ENCODE measurements at places on chromosomes 3 and 15. TPM values are rescaled to one million over a fixed set of nuclear protein-coding genes. Genes with fewer than 3 reads are reported as not detected.

GRCh38 chr15:62067448-62068044 lies 769 bp downstream of the C2CD4A start:
- peak; percentile 45 for DNase-seq

DNA sequence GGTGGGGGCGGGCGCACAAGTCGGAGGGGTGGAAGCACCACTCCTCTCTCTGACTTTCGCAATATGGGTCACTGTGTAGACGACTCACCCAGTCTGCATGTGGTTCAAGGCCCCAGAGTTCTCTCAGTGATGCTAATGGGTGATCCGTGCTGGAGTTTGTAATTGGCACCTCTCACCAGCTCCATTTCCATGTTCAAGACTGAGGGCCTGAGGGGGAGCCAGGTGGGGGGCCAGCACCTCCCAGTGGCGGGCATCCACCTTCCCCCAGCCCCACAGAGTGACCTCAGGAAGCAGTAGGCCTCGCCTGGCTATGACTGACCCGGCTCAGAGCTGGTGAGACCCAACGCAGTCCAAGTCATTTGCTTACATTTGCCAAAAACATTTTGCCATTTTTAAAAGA lies 230.0 kb upstream of the ST8SIA2 start:
- no peak for DNase-seq

- DNase-seq, result no peak
Measured at GRCh38 chr3:7574435-7574834, 713.5 kb downstream of the GRM7 start.

The MCCC1 gene
- total RNA-seq, result 33.6 TPM

The TPRA1 gene
- 34.8 TPM for total RNA-seq

The CIDEC gene
- total RNA-seq, result not detected

DNA sequence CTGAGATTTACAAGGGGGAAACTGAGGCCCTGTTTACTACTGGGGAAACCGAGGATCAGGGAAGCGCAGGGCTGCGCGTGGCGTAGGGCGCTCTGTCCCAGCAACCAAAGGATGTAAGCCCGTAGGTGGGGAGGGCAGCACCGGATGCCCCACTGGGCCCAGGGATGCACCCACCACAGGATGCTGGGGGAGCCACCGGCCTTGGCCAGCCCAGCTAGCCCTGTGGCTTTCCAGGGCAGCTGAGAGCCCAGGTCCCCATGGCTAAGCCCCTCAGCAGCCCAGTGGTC lies 33.4 kb downstream of the RPN1 start:
- no peak for DNase-seq

GRCh38 chr3:23566499-23566898 lies 239.3 kb upstream of the UBE2E1 start:
- DNase-seq, result no peak

GRCh38 chr3:194107107-194107506 lies 28.8 kb upstream of the HES1 start:
- DNase-seq, result no peak

GRCh38 chr3:196406811-196407470 lies 25.3 kb downstream of the UBXN7 start:
- DNase-seq, result peak; percentile 5

The LRTM1 gene
- not detected for total RNA-seq

DNA sequence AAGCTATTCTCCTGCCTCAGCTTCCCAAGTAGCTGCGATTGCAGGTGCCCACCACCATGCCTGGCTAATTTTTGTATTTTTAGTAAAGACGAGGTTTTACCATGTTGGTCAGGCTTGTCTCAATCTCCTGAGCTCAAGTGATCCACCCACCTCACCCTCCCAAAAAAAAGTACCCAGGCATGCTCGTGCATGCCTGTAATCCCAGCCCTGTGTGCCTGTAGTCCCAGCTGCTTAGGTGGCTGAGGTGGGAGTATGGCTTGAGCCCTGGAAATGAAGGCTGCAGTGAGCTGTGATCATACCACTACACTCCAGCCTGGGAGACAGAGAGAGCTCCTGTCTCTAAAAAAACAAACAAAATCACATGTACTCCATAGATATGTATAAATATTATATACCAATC lies 176.5 kb downstream of the SOX2 start:
- no peak for DNase-seq

- no peak for DNase-seq
Measured at GRCh38 chr3:9678493-9678892, 25.1 kb upstream of the CPNE9 start.

DNA sequence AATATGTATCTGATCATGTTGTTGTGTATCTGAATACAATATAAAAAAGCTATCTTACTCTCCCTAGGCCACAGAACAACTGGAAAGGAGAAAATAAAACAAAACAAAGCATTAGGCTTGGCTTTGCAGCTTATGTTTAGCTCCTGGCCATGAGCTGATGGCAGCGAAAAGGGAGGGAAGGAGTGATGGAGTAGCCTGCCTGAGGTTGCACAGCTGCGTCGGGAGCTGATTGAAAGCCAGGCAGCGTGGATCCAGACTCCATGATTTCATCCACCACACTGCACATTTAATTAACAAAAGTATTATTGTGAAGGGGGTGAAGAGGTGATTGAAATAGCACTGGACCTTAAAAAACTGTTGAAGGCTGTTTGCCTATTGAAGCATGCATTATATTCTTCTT lies 212.2 kb downstream of the GABRG3 start:
- DNase-seq, result no peak

DNA sequence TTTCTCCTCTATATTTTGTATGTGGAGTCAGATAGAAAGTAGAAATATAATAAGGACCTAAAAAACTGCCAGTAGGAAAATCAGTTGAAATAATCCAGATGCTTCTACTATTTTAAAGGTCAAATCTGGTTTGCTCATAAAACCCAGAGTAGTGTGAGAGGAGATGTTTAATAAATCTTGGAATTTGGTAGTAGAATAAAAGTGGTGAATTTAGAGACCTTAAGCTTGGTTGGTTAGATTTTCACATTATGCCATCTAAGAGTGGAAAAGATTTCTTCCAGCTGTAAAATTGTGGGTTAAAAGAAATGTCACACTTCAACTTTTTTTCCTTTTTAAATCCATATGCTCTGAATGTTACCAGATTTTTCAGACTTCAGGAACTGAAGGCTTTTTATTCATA lies 266.4 kb upstream of the GOLIM4 start:
- DNase-seq, result no peak

- no peak for DNase-seq
Measured at GRCh38 chr15:101003081-101003480, 83.9 kb downstream of the LRRK1 start.

GRCh38 chr3:4804161-4805058 lies 174.8 kb upstream of the BHLHE40 start:
- DNase-seq, result no peak

DNA sequence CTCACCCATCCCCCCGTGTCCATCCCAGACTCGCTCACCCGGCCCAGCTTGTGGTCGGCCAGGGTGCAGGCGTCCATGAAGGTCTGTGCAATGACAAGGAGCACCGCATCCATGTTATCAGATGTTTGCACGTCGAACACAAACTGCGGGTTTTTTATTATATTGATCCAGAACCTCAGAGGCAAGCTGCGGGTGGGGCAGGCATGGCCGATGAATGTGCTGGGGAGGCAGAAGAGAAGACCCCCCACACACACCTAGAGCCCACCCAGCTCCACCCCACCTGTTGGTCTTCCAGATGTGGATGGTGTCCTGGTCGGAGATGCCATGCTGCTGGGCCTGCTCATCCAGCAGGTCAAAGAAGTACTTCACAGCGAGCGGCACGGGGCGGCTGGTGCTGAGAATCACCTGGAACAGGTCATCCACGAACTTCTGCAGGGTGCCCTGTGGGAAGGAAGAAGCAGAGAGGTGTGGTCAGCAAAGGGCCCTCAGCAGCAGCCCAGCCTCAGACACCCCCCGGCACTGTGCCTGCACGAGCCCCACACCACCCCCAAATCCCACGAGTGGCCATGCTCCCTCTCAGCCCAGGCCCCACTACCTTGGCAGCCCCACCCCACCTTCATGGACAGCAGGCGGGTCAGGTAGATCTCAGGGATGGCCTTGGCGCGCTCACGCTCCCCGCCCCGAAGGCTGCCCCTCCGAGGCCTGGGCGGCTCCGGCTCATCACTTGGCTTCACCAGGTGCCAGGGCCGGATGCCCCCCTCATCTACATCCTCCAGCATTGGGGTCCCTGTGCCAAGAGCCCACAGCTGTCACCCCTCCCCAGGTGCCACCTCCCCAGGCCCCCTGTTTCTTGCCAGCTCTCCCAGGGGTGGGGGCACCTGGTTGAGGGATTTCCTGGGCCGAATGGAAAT lies 20.3 kb downstream of the PLXNB1 start:
- DNase-seq, result no peak

The IL17RE gene
- 0.14 TPM for total RNA-seq

DNA sequence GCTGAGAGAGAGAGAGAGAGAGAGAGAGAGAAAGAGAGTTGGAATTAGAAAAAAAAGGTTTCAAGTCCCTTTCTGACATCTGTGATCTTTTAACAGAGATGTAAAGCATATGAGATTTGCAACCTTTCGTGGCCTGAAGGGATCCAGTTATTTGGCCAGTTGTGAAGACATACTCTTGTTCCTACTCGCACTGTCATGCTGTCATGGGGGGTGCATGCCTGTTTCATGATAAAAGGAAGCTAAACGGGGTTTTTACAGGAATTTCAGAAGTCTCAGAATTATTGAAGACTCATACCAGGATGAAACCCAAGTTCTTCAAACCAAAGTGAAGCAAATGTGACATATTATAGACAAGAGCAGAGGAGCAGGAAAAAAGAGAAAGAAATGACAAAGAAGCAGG lies 342.0 kb downstream of the RORA start:
- no peak for DNase-seq

- DNase-seq, result no peak
Measured at GRCh38 chr15:34161329-34161963, 48.5 kb downstream of the KATNBL1 start.

DNA sequence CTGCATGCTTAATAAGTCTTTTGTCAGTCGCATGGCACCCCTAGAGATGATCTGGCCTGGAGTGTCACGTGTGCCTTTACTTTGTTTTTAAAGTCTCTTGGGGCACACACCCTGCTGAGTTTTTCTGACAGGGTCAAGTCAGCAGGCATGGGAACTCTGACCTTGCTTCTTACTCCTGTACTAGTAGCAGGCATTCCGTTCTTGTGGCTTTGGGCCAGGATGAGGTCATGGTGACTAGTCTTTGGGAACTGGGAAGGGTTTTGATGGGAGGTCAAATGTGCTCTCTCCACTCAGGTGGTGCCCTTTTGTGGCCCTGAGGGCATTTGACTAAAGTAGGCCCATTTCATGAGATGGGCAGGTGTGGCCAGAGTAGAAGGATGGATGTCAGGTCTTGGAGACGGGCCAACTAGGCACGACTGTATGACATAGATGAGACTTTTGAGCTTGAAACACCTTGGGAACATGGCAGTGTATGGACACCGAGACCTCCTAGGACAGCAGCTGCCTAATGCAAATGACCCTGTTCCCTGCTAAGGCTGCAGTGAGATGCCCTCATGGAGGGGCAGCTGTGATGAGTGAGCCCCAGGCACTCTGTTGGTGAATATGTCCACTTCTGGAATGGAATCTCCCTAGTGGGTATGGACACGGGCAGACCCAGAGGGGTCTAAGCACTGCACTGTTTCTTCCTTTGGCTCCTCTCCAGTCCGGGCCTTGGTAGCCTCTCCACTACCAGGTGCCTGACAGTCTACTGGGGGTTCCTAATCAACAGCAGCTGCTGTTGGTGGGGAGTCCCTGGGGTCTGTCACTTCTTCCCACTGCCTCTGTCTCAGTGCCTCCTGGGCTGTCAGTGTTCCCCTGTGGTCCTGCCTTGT lies 16.4 kb downstream of the SRPRB start:
- DNase-seq, result peak; percentile 72

DNA sequence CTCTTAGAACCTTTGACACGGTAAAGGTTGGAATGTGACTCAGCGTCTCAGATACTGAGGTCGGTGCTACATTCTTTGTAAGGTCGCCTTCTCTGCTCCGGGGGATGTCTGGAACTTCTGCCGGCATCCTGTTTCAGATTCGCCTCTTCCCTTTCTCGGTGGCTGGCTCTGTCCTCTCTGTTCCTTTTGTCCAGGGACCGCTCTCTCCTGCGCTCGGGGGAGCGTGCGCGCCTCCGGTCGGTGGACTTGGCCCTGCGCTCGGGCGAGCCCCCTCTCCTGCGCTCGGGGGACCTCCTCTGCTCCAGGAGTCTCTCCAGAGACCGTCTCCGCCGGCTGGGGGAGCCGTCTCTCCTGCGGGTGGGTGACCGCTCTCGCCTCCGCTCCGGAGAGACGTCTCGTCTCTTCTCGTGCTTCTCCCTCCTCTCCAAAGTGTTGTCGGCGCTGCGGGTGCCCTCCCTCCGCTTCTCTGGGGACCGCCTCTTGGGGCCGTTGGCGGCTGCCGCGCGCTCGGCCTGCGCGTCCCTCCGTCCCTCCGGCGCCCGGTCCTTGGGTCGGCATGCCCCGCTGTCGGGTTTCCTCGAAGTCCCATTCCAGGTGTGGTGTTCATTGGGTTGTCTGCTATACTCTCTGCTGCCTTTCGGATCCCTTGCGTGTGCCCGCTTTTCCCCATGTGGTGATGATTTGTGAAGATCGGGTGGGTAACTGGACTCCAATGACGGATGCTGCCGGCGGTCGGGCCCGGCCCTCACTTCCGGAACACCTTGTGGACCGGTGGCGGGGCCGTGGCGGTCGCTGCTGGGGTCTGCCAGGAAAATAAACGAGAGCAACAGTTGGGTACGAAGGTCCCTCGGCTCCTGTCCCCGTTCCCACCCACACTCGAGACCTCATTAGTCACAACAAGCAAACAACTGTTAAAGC lies 668.8 kb upstream of the ADAMTS9 start:
- DNase-seq, result no peak

- no peak for DNase-seq
Measured at GRCh38 chr15:75905231-75905630, 1.6 kb downstream of the FBXO22 start.

DNA sequence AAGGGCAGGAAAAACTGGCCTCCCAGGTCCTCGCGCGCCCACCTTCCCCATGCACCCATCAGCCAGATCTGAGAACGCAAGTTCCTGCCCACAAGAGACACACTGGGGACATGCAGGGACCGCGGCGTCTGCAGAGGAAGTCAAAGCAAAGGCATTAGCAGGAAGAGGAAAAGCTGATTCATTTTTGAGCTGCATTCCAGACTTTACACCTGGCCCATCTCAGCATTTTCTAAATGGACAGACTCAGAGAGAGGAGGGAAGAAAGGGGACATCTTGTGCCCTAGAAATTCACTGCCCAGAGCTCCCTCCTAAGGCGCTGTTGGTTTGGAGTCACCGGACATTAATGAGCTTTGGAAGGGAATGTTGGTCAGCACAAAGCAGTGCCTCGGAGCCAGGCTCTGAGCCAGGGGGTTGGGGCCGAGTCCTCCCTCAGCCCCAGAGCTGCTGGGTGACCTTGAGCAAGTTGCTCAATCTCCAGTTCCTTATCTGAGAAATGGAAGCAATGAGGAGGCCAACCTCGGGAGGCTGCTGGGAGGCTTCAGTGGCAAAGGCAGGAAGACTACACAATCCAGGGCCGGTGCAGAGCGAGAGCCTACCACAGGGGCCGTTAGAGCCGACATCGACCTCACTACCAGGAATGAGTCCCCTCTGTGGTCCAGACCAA lies 150.5 kb upstream of the IQSEC1 start:
- peak; percentile 33 for DNase-seq

GRCh38 chr3:96931119-96931862 lies 116.9 kb downstream of the EPHA6 start:
- DNase-seq, result no peak

All from dermis blood vessel endothelial cell (primary cell).